Thoracic aorta (tissue), 2 donors: ENCODE measurements at places on chromosomes 2 and 18.

DNA sequence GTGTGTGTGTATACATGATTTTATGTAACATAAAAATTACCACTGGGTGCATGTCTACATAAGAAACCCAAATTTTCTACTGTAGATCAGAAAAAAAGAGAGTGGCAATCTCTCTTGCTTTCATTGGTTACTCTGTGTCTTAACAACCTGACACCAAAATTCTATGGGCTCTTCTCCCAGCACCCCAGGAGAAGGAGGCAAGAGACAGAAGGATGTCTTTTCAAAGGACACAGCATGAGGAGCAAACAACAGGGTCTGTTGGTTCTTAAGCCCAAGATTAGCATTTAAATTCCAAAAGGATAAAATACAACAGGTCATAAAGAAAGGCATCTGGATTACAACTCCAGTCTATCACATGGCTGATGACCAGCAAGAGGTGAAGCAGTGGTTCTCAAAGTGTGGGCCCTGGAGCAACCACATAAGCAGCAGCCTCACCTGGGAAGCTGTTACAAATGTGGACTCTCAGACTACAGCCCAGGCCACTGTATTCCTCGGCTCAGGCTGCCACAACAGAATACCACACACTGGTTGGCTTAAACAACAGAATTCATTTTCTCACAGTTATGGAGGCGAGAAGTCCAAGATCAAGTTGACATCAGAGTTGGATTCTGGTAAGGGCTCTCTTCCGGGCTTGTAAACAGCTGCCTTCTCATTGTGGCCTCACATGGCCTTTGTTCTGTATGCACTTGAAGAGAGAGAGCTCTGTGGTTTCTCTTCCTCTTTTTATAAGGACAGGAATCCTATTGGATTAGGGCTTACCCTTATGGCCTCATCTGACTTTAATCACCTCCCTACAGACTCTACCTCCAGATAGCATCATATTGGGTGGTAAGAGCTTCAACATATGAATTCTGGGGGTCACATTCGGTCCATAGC lies 79.8 kb upstream of the RNF152 start:
- DNase-seq = no peak

- no peak for DNase-seq
These were observed 14.6 kb upstream of the NFATC1 start for GRCh38 chr18:79380816-79381806.

- no peak for DNase-seq
These were observed 31.9 kb upstream of the REG3G start for GRCh38 chr2:78993518-78994148.

DNA sequence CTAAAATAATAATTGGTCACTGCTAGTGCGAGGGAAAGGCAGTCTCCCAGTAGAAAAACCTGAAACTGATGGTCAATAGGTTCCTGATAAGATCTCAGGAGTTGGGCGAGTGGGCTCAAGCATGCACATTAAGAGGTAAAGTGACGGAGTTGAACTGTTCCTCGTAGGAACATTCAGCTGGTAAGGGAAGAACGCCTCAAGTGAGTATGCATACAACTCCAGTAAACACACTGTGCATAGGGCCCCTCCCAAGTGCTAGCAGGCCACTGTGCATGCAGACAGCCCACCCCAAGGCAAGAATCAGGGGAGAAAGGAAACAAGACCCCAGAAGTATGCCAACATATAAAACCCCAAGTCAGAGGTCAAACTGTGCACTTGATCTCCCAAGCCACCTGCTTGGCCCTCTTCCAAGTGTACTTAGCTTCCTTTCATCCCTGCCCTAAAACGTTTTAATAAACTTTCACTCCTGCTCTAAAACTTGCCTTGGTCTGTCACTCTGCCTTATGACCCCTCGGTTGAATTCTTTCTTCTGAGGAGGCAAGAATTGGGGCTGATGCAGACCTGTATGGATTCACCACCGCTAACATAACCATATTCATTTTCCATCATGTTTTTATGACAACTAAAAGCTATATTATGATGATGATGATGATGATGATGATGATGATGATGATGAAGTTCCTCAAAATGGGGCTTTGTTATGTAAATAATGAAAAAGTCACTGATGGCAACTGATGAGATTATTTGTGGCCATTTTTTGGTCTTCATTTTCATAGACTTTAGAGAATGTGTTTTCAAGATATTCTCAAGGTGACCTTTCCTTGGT lies 118.0 kb upstream of the RAB27B start:
- no peak for DNase-seq

GRCh38 chr2:156800781-156801361 lies 364.7 kb downstream of the GPD2 start:
- no peak for DNase-seq

- no peak for DNase-seq
These were observed 15.4 kb upstream of the GLI2 start for GRCh38 chr2:120720231-120720630.

GRCh38 chr2:238791354-238791753 lies 56.5 kb upstream of the TWIST2 start:
- DNase-seq = no peak
